T-cell (primary cell): ENCODE measurements at places on chromosomes 4 and X.

- no peak for DNase-seq
Measured at GRCh38 chr4:3208826-3209225, 40.1 kb upstream of the MSANTD1 start.

GRCh38 chr4:2712261-2712842, 43.8 kb downstream of the TNIP2 start:
- DNase-seq, result no peak

- DNase-seq, result no peak
Measured at GRCh38 chr4:18366892-18367291, 345.3 kb upstream of the LCORL start.

DNA sequence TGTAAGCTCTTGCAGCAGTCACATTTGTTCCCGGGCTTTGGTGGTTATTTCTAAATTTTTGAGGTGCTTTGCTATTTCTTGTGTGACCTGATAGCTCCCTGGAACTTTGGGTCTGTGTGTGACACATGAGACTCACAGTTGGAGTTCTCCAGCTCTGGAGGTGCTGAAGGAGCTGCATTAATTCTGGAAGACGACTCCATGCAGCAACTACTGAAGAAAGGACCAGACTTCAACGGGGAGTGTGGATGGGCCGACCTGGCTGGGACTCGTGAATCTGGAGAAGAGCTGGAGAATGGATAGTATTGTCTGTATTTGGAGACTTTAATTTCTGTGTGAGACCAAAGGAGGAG, 1.5 kb downstream of the MRFAP1 start:
- no peak for DNase-seq

GRCh38 chr4:153282023-153282422, 62.5 kb upstream of the MND1 start:
- no peak for DNase-seq

- no peak for DNase-seq
Measured at GRCh38 chr4:1928356-1929239, 57.4 kb downstream of the NSD2 start.

DNA sequence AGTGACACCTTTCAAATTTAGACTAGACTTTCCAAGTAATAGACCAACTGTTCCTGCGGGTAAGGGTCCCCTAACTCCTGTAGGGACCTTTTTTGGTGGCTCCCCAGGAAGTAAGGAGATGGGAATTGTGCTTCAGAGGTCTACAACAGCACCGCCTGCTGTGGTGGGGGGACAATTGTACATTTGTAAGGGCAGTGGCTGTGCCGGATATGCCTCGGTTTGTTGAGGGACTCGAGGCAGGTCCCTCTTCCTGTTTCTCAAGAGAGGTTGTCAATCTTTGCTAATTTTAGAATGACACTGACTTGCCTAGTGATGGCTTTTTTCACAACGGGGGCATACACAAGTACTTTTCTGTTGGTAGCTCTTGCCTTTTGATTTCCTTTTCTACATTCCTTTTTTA, 15.5 kb upstream of the HSD17B11 start:
- DNase-seq, result no peak

- no peak for DNase-seq
Measured at GRCh38 chr4:152104901-152105357, 344.1 kb upstream of the GATB start.

DNA sequence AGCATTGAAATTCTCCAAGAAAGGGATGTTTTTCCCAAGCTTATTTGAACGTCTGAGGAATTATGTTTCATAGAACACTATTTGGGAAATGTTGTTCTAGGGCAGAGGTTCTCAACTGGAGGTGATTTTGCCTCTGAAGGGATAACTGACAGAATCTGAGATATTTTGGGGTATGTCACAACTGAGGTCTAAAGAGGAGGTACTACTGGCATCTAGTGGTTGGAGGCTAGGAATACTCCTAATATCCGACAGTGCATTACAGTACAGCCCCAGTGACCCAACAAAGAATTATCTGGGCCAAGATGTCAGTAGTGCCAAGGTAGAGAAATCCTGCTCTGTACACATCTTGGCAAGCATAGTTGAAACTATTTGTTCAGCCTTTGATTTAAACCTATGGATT, 6.4 kb downstream of the HSPA4L start:
- DNase-seq, result no peak

GRCh38 chr4:102734591-102735385, 26.0 kb downstream of the MANBA start:
- DNase-seq, result no peak

DNA sequence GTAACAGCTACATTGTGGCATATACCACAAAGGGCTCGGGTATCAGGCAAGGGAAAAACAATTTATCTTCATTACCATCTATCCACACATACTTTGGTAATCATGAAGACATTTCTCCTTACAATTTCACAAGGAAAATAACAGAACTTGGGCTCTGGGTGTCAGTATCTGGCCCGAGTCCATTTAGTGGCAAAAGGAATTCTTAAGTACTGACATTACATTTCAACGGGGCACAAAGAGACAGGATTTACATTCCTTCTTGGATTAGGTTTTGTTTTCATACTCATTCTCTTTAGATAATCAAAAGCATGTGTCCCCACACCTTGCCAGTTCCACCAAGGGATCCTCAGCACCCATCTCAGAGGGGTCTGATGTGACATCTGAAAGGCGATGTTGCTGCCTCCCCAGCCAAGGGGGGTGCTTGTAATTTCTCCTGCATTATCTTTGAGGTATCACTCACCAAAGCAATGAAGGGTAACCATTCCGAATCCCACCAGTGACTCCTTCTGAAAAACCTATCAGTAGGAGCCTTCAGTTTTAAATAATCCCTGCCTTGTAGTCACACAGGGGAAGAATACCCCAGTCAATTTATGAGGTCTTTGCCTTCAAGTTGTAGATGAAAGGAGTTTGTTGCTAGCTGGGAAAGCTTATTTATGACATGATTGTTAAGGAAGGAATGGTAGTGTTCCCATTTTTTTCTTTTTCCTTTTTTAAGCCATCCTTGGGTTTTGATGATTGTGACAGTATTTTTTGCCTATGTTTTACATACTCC, 118.6 kb downstream of the PALLD start:
- DNase-seq, result no peak

DNA sequence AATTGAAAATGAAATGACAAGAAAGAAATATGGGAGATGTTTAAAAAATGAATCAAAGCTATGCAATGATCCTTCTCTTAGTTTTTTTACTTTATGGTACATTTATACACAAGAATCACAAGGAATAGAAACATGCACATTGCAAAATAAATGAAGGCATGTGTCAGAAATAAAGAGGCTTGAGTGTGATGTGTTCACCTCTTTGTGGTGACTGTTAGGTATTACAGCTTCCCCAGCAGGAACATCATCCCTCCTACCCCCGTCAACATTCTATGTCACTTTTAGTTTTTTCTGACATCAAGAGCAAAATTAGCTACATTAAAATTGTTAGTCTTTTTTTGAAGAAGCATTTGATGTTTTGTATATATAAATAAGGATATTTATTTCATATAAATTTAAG, 214.8 kb downstream of the SLC4A4 start:
- DNase-seq, result peak; percentile 8

DNA sequence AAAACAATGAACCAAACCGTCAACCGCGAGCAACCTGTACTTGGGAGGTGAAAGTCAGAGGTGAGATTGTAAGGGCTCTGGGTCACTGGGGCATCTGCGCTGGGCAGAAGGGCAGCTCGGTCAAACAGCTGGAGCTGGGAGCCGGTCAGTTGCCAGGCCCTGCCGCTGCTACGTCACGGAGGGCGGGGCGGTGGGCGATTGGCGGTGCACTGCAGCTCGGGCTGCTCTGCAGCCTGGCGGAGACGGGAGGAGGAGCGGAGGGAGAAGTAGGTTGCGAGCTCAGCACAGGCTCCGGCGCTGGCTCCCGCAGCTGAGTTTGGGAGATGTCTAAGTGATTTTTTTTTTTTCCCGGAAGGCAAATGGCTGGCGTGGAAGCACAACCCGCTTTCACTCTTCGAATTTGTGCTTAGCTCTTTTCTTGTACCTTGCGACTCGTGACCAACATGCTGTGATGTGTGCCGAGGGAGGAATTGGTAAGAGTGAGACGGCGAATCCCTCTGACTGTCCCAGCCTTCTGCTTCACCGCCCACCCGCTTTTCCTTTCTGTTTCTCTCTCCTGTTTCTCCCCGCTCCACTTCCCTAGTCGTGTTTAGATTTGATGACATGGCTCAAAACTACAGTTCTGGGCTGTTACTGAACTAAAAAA, at the start of gene ATP10D:
ATP10D (plus strand) TSS at position 229 of the 646 bp plus-strand sequence. CDS start 27,266 bp downstream, outside the sequence.
- peak; percentile 65 for DNase-seq

- no peak for DNase-seq
Measured at GRCh38 chr4:83771113-83771705, 235.3 kb downstream of the GPAT3 start.

- DNase-seq, result no peak
Measured at GRCh38 chr4:158599765-158600498, 71.8 kb downstream of the C4orf46 start.

DNA sequence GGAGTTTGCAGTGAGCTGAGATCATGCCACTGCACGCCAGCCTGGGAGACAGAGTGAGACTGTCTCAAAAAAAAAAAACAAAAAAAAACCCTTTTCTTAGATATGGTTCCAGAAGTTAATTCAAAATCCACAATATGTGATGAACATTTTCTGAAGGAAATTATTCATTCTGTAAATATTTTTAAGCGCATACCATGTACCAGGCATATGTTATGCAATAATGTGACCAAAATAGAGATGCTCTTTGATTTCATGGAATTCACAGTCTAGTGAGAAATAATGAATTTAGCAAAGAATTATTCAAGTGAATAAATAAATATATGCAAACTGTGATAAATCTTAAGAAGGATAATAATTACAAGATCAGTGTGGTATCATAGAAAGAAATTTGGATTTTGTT, 174.7 kb downstream of the GC start:
- no peak for DNase-seq

DNA sequence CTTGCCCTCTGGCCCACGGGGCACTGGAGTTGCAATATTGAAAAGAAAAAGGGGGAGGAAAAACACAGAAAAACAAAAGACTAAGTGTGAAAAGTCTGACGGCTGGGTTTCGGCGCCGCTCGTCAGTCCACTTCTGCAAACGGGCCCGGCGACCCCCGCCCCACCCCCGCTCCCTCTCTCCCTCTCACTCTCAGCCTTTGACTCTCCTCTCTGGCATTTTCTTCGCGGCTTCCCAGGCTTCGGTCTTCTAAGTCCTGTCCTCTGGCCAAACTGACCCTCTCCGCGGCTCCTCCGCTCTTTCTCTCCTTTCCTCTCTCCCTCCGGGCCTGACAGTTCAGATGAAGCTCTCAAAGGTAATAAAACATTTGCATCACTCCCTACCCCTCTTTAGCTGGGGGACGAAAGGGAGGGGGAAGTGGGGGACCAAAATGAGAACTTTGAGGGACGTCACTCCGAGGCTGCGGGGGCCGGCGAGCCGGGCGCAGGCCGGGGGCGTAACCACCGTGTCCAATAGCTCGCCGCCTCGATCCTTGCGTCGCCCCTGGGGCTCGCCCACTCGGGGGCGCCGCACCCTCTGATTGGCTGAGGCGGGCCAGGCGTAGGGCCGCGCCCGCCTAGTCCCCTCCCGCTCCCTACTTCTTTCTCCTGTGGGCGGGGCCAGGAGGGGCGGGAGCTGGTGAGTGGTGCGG, at the start of gene NKX6-1:
NKX6-1 (minus strand) TSS at position 358 of the 689 bp plus-strand sequence. CDS start 1,064 bp downstream, outside the sequence.
- no peak for DNase-seq
